ENCODE measurements at places on chromosomes 12 and 14. TPM values are rescaled to one million over a fixed set of nuclear protein-coding genes. Genes with fewer than 3 reads are reported as not detected.
A peak's percentile ranks its signal among the peaks of the same experiment; 100 is the strongest.

- no peak for DNase-seq
These were observed 61.7 kb upstream of the RFLNA start for GRCh38 chr12:124233041-124233796.

GRCh38 chr14:72924337-72924736 lies 1.9 kb upstream of the DCAF4 start:
- DNase-seq: no peak

The GPD1 gene
- total RNA-seq: 129 TPM

DNA sequence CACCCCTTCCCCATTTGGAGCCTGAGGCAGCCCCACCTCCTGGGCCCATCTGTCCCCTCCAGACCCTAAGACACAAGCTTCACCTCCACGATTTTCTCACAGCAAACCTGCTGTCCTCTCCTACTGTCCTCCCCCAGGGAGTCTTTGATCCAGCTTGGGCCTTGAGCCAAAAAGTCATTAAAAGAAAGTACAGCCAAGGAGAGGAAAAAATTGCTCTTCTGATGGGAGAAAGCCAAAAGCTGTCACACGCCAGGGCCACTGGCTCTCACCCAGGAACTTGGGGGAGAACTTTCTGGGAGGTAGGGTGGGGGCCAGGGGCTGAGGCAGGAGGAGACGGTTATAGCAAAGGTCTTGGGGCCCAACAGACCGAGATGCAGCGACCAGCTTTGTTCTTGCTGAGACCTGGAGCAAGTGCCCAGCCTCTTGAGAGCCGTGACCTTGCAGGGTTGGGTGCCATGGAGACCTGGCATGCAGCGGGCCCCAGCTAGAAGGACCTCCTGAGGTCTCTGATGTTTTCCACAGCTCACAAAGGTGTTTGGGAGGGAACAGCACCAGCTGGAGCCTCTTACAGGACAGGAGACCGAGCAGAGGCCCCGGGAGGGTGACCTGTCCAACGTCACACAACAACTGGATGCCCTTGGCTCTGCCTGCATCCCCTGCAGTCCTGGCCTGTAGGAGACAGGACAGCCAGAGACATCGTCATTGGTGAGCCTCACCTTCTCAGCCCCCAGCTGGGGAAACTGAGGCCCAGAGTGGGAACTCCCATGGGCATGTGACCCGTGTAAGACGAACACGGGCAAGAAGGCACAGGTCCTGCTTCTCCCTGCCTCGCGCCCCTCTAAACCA lies 124.5 kb downstream of the CALM1 start:
- DNase-seq: no peak

DNA sequence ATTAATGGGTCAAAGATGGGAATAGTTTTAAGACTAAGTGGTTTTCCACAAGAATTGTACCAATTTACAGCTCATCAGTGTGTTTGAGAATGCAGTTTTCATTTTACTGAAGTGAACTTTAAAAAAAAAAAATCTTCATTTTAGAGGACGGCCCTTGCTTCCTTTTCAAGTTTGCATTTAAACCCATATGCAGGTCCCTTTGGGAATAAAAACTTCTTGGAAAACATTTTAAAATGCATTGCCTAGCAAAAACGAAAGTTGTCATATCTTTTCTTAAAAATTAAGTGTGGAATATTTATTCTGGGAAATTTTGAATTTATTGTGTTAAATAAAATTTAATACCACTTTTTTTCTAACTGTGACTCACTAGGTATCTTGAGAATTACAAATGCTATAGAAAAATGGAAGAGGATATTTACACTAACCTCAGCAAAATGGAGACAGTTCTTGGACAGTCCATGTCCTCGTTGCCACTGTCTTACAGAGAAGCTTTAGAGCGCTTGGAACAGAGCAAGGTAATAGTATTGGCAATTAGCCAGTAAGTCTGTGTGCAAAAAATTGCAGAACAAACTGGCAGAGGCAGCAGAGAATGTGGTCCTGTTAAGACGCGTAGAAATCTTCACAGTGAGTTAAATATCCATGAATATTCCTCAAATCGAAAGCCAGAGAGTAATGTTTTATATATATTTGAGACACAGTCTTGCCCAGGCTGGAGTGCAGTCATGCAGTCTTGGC lies 209.7 kb downstream of the SYNE2 start:
- DNase-seq: no peak

GRCh38 chr12:107590814-107591375 lies 94.7 kb upstream of the PWP1 start:
- DNase-seq: no peak

The ENDOU gene
- total RNA-seq: not detected

DNA sequence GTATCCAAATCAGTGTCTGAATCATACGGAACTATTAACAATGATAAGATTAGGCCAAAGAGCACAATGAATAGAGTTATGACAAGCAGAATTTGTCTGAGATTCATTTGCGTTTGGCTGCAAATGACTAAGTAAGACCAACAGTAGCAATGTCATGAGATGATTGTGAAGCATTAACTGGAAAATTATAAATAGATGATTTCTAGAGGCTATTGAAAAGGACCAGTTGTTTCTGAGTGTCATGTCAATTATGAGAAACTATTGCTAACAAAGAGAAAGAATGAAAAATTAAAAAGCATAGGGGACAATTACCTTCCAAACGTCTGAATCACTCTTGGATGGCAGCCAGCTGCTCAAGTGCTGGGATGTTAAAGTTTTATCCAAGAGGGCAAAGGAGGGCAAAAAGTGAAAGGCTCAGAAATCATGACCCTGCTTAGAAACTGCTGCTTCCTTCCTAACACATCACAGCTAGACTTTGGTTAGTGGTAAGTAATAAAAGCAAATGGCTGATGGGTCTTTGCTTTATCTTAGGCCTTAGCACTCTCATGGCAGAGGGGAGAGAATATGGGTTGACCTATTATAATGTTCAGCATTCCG lies 89.0 kb downstream of the AKAP6 start:
- no peak for DNase-seq

GRCh38 chr12:108399514-108399913 lies 60.4 kb upstream of the CMKLR1 start:
- DNase-seq: no peak

The RPGRIP1 gene
- 0.23 TPM for total RNA-seq

GRCh38 chr14:90388437-90388836 lies 8.4 kb upstream of the CALM1 start:
- DNase-seq: no peak

GRCh38 chr12:31507966-31508365 lies 83.0 kb downstream of the DENND5B start:
- DNase-seq: no peak

- no peak for DNase-seq
These were observed 50.0 kb downstream of the GLT1D1 start for GRCh38 chr12:128903236-128903635.

The PLA2G1B gene
- 3.0 TPM for total RNA-seq

The CNTN1 gene
- 0.60 TPM for total RNA-seq

The PTPN6 gene
- 17.8 TPM for total RNA-seq

DNA sequence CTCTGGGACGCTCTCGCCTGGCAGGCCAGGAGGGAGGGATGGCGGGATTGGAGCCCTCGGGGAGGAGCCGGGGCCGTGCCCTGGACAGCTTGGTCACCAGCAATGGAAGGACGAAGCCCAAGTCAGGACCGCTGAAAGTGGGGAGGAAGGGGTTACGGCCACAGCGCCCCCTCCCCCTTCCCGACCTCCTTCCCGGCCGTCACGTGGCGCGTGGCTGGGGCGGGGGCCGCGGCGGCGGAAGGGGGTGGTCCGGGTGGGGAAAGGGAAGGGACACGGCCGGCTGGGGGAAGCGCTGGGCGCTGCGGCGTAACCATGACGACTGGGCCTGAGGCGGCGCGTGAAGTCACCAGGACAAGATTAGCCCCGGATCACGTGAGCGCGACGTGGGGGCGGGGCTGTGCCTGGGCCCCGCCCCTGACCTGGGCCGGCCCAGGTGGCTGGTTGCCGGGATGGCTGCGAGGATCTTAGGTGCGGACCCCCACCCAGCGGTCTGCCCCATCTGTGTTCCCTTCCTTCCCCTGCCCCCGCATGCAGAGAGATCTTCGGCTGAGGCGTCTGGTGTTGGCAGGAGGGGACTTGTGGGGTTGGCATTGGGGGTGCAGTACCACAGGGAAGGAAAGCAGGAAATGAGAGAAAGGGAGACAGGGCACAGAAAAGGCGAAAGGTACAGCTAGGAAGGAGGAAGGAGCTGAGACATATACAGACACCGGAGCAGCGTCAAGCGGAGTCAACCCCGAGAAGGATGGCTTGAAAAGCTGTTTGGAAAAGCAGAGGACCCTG lies 6.2 kb downstream of the MAP3K12 start:
- peak; percentile 92 for DNase-seq

DNA sequence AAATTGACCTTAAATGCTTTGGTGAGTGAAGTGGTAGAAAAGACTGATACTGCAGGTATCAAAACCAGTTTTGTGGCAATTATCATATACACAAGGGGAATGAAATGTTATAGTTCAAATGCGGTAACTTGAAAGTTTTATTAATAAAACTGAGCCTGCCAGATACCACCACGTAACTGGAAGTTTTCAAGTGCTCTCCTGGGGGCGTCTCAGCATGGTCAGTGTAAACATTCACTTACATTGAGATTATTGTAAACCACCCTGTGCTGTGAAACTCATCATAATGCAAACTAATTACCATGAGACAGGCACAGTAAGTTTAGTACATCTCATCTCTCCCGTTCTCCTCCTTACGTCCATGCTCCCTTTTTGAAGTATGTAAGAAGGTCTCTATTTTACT lies 280.7 kb upstream of the FAR2 start:
- DNase-seq: no peak

DNA sequence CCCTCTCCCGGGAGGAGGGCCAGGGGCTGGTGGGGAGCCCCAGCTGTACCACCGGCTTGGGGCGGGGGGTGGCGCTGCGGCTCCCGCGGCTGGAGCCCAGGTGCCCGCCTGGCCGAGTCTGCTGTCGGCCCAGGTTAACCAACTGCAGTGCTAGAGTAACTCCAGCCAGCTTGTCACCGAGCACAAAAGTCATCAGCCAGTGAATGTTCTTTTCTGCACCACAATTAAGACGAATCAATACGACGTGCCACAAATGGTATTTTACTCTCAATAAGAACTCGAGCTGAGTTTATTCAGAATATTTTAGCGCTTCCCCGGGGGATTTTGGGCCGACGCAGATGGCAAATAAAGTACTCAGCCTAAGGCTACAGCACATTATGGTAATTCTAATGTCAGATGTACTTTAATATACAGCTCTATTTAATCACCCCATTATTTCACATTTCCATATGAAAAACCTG lies 83.2 kb downstream of the BCL11B start:
- peak; percentile 35 for DNase-seq

The AICDA gene
- total RNA-seq: not detected

DNA sequence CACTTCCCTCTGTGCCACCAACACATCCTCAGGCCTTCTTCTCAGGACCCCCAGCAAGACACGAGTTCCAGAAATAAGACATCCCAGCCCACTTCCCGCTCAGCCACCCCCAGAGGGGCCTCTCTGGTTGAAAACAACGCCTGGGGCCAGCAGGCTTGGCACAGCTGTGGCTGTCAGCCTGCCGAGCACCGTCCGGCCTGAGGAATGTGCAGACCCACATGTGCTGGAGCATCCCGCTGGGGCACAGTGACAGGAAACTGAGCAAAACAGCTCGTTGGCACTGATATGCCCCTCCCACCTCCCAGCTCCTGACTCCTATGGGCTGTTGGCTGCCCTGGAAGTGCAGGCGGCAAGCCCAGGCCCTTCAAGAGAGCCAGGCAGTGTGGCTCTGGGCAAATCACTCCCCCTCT lies 1.4 kb downstream of the SYNE3 start:
- no peak for DNase-seq

- DNase-seq: no peak
These were observed 6.0 kb downstream of the PLA2G1B start for GRCh38 chr12:120321382-120322202.

The CHURC1 gene
- 25.2 TPM for total RNA-seq

The OAS3 gene
- total RNA-seq: 4.1 TPM

The HCAR1 gene
- not detected for total RNA-seq

GRCh38 chr12:123961585-123962345 lies 10.9 kb downstream of the CCDC92 start:
- DNase-seq: no peak

DNA sequence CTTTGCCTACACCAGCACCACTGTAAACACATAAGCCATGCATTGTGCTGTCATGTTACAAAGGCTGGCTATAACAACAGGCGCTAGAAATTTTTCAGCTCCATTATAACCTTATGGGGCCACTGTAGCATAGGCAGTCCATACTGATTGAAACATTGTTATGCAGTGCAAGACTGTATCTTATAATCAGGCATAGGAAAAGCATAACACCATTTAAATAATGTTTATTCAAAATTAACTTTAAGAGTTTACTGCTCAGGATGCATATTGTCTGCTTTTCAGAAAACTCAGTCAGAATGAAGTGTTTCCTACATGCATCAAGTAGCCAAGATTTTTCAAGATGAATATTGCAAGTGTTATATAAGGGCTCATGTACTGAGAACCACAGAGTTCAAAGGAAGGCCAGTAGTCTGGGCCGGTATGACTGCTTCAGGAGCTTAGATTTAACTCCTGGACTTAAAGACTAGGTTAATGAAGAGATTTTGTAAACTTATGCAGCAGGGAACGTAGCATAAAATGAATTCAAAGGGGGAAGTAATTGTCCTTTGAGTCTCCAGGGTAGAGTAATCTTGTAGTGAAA lies 46.9 kb downstream of the ATXN7L3B start:
- DNase-seq: no peak

DNA sequence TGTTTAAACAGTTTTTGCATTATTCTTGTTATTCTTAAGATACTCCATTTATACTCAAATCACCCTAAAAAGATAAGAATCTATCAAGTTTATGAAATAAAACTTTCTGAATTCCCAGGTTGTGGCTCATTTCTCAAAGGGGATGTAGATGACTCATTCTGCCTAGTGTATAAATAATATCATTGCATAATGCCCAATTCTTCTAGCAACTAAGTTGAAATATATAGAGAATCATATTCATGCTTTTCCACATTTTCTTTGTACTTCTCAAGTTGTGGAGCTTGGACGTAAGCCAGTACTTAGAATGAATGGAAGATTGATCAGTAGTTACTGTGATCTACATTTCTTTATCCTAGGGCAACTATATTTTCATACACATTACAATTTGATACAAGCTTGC lies 201.1 kb downstream of the PPFIA2 start:
- no peak for DNase-seq

DNA sequence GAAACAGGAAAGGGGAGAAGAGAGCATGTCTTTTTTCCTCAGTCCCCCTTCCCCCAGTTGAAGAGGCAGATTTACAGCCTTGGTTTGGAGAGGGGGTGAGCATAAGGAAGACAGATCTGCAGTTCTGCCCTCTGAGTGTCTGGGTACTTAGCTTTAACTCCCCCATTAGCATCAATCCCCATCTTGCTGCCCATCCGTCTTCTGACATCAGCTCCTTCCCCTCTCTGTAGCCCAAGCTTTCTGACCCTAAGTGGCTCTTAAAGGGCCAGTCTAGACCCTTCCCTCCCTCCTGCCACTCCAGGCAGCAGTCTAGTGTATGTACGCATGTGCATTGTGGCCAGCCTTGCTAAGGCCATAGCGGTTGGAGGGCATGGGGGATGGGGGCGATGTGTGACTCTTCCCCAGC lies 7.3 kb downstream of the GPR84 start:
- DNase-seq: no peak

The B4GALNT1 gene
- 0.60 TPM for total RNA-seq

DNA sequence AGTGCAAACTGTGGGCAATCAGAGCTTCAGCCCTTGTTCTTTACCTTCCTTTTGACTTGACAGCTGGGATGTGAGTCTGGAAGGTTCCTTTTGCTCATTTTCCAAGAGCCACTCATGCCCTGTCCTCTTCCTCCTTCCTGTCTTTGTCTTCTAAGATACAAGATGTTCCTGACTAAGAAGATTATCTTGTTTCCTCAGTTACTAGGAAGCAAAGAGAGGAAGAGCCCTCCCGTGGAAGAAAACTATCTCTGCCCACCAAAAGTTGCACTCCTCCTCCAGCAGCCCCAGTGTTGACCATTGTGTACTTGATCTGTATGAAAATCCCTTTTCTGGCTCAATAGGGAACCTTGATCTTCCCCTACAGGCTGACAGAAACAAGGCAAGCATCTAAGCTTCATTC lies 138.0 kb downstream of the C12orf75 start:
- DNase-seq: no peak

Measured in left lobe of liver (tissue), 2 donors.